ENCODE measurements at places on chromosomes 1 and 21.

DNA sequence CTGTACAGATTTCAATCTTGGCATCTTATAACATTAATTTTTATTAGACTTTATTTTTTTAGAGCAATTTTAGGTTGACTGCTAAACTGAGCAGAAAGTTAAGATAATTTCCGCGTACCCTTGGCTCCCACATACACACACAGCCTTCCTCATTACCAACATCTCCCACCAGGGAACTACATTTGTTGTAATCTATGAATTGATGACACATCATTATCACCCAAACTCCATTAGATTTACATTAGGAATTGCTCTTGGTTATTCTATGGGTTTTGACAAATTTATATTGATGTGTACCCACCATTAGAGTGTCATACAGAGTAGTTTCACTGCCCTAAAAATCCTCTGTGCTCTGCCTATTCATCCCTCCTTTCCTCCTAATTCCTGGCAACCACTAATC, 56.4 kb upstream of the GRIK3 start:
- no peak for DNase-seq

DNA sequence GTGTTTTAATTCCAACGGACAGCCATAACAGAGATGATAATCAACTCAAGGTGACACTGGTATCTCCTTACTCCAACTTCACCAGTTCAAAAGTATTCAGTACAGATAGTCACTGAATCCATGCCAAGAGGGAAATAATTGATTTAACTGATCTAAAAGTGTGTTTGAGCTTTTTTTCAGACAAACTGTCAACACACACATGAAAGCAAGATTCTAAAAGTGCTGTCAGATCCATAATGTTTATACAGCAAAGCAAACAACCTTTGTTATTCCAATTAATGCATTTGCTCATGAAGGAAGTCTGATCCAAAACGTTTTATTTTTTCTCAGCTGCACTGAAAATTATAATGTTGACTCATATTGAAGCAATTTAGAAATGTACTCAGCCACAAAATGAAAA, 5.9 kb upstream of the PRKAA2 start:
- DNase-seq = no peak

GRCh38 chr1:121558514-121558913, 373.7 kb downstream of the SRGAP2C start:
- DNase-seq = no peak

DNA sequence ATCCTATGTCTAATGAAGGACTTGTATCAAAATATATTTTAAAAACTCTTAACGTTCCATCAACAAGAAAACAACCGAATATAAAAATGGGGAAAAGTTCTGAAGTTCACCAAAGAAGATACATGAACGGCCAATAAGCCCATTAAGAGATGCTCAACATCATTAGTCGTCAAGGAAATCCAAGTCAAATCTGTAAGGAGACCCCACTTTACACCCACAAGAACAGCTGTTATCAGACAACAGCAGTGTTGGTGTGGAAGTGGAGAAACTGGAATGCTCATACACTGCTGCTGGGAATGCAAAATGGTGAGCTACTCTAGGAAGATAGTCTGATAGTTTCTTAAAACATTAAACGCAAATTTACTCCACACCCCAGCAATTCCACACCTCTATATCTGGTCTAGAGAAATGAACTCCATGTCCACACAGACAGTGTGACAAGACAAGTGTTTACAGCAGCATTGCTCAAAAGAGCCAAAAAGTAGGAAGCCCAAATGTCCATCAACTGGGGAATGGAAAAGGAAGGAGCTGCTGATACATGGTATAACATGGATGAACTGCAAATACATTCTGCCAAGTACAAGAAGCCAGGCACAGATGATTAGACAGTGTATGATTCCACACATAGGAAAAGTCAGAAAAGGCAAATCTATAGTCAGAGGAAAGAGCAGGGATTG, 18.5 kb downstream of the UBE2G2 start:
- no peak for DNase-seq

- no peak for DNase-seq
These were observed 2.7 kb downstream of the SLX9 start for GRCh38 chr21:44942566-44942965.

Data from stimulated activated CD8-positive, alpha-beta memory T cell treated with anti-CD3 and anti-CD28 coated beads, Interleukin-4, amount 100 ng/mL, for 4 hours (primary cell).